ENCODE measurements at places on chromosomes 6 and 20. TPM values are rescaled to one million over a fixed set of nuclear protein-coding genes. Genes with fewer than 3 reads are reported as not detected.

The LTB gene
- 30.5 TPM for total RNA-seq

The DBNDD2 gene
- 3.4 TPM for total RNA-seq

The BMP7 gene
- total RNA-seq: not detected

The KCNK16 gene
- total RNA-seq: not detected
